NCI-H1417 treated with DMSO at 0.1 percent for 48 hours (cell line): ENCODE measurements at places on chromosomes 6 and 20.

- no peak for DNase-seq
These were observed at the start of gene CD109 for GRCh38 chr6:73695619-73696421. TSS of gene CD109 (plus strand) at chr6:73696203. CDS start at chr6:73696216, 13 bp downstream.

- DNase-seq, result no peak
These were observed 45.0 kb downstream of the PHACTR1 start for GRCh38 chr6:12761376-12762115.

- no peak for DNase-seq
These were observed 507.3 kb downstream of the EYS start for GRCh38 chr6:65199683-65200082.

GRCh38 chr6:41439524-41440418 lies 104.4 kb downstream of the NCR2 start:
- DNase-seq, result no peak

- no peak for DNase-seq
These were observed 470 bp downstream of the COL20A1 start for GRCh38 chr20:63293456-63293855.

DNA sequence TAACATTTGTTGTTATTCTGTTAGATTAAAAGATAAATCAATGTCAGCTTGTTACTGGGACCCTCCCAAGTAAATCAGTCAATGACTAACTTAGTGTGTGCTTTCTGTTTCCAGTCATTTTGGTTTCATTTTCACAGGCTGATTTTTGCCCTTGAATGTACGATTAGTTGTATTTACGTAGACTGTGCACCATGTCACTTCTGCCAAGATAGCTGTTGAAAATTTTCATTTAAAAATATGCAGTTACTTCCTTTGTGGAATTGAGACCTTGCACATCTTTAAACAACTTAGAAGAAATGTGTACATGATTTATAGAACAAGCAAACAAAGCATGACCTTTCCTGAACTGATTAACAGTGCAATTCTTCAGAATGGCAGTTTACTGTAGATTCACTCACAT lies 944.8 kb upstream of the CITED2 start:
- no peak for DNase-seq

DNA sequence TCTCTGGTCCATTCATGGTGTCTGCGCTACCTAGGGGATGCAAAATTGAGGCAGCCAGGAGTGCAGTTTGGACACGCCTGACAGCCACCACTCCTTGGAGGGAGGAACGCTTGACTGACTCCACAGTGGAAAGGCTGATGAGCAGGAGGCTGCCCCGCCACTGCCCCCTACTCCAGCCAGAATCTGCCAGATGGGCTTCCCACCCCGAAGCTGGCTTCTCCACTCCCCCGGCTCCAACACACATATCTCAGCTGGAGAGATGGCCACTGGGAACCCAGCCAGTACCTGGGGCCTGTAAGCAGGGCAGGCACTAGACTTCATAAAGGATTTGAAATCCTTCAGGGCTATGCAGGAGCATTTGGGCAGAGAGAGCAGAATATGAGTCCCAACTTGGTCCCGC lies 51.4 kb upstream of the BLCAP start:
- DNase-seq, result no peak

- no peak for DNase-seq
These were observed 4.1 kb downstream of the TCEA2 start for GRCh38 chr20:64067005-64067632.

DNA sequence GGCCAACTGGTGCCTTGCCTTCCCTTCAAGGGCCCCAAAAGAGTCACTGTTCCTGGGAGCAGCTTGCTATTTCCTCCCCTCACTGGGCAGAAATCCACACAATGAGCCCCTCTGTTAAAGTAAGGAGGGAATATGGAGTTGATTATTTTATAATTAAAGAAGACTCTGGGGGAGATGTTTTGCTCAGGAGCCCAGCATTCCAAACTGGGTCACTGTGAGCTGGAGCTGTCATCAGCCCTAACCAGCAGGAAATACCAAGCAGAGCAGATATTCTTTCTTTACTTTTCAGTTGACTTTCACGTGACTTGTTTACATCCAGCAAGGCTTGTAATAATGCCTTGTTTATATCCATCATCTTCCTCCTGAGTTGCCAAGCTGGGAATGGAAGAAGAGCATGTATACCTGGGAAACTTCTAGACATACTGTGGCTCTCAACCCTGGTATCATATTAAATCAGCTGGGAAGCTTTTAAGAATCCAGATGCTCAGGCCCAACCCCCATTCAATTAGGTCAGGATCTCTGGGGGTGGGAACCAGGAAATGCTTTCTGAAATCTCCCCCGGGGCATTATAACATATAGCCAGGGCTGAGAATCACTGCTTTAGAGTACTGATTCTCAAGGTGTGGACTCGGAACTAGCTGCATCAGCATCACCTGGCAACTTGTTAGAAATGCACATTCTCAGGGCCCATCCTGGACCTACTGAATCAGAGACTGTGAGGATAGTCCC lies 175.6 kb upstream of the MYLIP start:
- no peak for DNase-seq

- no peak for DNase-seq
These were observed 43.8 kb downstream of the TAF4 start for GRCh38 chr20:62021793-62022385.

- DNase-seq, result peak; percentile 49
These were observed 114.3 kb downstream of the EYA2 start for GRCh38 chr20:47008842-47009518.

GRCh38 chr6:41256383-41256782 lies 28.2 kb downstream of the TREML4 start:
- no peak for DNase-seq

GRCh38 chr6:21000331-21000801 lies 466.1 kb downstream of the CDKAL1 start:
- no peak for DNase-seq
